ENCODE measurements at places on chromosomes 6 and 20.

DNA sequence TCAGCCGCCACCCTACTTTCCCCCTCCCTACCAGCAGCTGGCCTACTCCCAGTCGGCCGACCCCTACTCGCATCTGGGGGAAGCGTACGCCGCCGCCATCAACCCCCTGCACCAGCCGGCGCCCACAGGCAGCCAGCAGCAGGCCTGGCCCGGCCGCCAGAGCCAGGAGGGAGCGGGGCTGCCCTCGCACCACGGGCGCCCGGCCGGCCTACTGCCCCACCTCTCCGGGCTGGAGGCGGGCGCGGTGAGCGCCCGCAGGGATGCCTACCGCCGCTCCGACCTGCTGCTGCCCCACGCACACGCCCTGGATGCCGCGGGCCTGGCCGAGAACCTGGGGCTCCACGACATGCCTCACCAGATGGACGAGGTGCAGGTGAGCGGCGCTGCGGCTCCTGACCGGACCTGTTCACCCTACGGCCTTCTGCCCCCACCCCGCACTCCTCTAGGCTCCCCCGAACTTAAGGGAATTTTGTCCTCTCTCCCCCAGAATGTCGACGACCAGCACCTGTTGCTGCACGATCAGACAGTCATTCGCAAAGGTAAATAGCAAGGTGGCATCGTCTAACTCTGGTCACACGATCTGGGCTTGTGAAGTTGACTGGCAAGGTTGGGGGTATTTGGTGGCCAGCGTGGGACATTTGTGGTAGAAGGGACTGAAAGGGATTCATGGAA lies 2.3 kb downstream of the TFAP2C start:
- no peak for DNase-seq

DNA sequence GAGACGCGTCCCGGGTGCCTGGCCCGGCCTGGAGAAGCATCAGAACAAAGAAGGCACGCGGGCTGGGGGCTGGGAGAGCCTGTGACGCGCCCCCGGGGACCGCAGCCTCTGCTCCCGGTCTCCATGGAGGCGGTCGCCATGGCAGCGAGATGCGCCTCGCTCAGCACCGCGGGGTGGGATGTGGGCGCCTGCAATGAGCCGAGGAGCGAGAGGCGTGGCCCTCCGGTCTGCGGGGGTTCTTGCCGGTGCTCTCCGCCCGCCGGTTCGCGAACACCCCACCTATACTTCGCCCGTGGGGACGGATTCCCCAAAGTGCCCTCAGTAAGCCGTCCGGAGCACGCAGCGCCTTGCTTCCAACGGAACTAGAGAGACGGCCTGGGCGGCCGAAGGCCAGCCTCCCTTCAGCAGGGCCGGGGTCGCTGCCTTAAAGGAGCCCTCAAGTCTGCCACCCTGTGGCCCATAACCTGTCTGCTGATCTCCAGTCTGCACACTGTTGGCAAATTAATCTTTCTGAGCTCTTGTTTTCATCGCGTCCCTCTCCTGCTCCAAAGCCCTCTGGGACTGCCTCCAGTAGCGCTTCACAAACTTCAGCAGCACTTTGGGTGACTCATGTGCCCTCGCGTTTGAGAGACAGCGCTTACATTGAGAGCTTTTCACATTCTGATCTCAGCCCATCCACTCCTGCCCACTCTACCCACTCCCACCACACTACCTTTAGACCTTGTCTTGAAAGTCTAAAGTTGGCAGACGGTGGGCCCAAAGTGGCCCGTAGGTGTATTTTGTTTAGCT lies 983 bp upstream of the ADISSP start:
- DNase-seq = peak; percentile 80

GRCh38 chr20:6311841-6312655 lies 189.2 kb upstream of the FERMT1 start:
- DNase-seq = no peak

DNA sequence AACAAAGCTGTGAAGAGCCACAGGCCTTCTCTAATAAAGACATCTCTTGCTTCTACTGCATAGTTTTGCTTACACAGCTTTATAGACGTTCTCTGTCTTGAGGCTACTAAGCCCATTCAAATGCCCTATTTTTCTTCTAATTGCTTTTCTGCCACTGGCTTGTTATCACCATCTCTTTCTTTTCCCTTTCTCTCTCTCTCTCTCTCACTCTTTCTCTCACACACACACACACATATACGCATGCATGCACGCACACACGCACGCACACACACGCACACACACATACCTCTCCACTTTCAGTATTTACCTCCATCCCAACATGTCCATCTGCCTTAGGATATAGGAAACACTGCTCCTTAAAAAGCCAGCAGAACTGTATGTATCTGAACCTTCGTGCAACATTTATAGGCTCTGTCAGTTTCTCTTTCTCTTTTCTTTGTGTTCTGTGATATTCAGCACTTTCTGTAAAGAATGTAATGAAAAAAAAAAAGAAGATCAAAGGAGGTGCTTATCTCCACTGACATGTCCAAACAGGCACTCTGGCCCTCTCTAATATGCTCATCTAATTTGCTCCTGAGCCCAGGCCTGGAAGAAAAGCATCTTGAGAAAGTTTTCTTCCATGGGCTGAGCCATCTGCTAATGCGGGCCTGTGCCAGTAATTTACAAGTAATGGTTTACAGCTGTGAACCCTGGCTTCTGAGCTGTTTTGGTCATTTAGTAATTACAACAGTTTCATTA lies 1046.7 kb upstream of the MAP3K7 start:
- no peak for DNase-seq

GRCh38 chr20:63176427-63177133 lies 39.4 kb downstream of the YTHDF1 start:
- DNase-seq = no peak

DNA sequence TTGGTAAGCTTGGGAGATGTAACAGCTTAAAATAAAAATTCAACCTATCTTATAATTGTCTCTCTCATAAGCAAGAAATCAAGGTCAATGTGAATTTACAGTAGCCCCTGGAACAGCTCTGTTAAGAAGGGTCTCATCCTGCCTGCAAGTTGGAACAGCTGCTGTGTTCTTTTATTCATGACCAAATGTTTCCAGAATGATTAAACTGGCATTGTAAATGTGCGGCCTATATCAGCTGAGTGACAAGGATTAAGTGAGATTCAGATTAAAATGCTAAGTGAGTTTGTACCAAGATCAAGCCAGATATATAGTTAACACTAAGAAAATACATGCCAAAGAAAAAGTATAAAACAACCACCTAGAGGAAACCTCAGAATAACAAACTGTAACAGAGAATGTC lies 45.3 kb upstream of the NRSN1 start:
- no peak for DNase-seq

DNA sequence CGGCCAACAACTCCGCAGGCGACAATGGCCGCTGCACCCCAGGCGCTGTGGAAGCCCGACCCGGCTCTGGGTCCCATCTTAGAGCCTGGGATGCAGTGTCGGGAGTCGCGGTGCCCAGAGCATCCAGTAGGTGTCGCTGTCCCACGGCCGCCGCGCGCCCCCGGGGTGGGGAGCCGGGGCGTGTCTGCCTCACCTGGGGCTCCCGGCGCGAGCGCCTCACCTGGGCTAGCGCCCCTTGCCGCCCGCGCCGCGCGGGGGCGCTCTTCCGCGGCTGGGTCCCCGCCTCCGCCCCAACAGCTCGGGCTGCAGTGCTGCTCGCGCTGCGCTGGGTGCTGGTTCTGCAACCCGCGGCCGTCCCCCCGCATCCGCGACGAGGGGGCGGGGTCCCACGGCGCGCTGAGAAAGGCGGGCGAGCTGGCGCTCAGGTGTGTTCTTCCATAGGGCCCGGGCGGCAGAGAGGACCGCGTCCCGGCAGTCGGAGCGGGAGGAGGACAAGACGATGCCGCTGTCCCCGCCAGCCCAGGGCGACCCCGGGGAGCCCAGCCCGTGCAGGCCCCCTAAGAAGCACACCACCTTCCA lies at the start of gene CRYBG1:
Gene CRYBG1, plus strand, starts transcription at position 308 of the 579 bp plus-strand sequence. Its CDS starts 192 bp downstream, at position 500.
- DNase-seq = peak; percentile 29

- peak; percentile 40 for DNase-seq
These were observed 58.7 kb downstream of the VEGFA start for GRCh38 chr6:43828711-43829110.

GRCh38 chr20:48697845-48698491 lies 129.8 kb downstream of the PREX1 start:
- DNase-seq = no peak

DNA sequence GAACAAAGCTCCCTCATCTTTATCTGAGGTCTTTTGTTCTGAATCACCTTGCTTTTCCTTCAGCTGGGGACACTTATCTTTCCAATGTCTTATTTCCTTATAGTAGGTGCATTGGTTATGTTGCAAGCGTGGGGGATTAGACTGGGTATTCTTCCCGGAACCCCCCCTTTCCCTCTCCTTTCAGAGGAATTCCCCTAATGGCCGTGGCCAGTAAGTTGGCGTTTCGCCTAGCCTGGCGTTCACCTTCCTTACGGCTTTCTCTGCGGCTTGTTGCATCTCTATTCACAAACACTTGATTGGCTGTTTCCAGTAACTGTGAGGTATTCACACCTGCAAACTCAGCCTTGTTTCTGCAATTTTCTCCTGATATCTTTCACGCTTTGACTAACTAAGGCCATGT lies 32.8 kb upstream of the FABP7 start:
- DNase-seq = no peak

- no peak for DNase-seq
These were observed 193.4 kb downstream of the SYNDIG1 start for GRCh38 chr20:24662752-24663365.

GRCh38 chr20:8431538-8432434 lies 299.7 kb downstream of the PLCB1 start:
- no peak for DNase-seq

GRCh38 chr6:160421854-160422253 lies 73.7 kb downstream of the SLC22A3 start:
- no peak for DNase-seq

DNA sequence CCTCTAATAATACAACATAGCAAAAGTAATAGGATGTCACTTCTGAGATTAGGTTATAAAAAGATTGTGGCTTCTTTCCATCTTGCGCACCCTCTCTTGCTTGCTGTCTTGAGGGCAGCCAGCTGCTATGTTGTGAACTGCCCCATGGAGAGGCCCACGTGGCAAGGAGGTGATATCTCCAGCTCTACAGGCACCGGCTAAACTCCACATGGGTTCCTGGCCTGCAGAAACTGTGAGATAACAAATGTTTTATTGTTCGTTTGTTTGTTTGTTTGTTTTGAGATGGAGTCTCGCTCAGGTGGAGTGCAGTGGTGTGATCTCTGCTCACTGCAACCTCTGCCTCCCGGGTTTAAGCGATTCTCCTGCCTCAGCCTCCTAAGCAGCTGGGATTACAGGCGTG lies 38.0 kb downstream of the CD40 start:
- DNase-seq = no peak

GRCh38 chr20:50541606-50542041 lies 31.4 kb downstream of the PTPN1 start:
- no peak for DNase-seq

DNA sequence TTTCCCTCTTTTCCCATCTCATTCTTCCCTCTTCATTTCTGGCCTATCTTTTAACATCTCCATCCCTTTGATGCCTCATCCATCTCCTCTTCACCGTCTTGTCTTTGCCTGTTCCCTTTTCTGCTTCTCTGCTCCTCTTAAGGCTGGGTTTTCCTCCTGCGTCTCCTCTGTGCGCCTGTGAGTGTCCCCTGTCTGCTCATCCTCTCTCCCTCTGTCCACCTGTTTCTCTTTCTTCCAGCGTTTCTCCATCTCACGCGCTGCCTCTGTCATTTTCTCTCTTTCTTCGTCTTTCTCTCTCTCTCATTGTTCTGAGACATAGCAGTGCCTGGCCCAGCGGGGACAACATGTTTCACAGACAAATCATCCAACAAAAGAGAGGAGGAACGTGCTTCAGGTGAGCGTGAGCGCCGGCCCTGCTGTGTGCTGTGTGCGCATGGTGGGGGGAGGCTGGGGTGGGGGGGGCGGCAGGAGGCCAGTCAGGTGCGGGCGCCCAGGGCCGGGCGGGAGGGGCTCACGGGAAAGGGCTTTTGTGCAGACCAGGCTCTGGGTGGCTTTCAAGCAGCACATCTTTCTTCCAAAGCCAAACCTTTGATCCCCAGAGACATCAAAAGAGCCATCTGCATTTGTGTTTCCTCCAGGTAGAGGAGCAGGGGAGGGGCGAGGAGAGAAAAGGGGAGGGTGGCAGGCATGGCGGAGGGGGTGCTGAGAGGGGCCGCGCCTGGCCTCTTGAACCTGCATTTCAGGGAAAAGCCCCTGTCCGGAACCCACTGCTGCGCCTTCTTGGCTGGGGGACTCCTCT lies 121.3 kb downstream of the VEGFA start:
- no peak for DNase-seq

DNA sequence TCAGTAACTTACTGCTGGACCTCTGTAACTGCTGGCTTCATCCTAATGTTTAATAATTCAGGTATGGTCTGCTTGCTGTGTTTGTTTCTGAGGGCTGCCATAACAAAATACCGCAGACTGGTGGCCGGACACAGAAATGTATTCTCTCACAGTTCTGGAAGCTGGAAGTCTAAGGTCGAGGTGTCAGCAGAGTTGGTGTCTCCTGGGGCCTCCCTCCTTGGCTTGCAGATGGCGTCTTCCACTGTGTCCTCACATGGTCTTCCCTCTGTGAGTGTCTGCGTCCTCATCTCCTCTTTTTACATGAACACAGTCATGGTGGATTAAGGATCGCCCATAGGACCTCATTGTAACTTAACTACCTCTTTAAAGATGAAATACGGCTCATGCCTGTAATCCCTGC lies 389.7 kb upstream of the JARID2 start:
- DNase-seq = no peak

DNA sequence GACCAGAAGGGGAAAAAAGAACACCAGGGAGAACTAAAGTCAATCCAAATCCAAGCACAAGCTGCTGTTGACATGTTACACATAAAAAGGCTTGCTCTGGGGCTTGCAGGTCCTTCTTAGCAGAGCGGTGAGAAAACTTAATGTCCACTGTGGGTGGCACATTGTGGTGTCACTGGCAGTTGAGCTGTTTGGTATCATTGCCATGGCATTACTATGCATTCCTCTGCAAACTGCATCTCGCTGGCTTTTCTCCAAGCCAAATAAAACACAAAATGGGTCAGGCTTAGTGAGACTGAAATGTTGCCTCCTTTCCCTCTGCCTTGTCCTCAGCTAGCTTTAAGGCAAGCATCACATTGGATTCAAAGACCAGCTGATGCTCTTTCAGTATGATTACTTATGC lies 40.9 kb downstream of the LY86 start:
- DNase-seq = no peak

GRCh38 chr20:48187851-48188250 lies 402.6 kb upstream of the SULF2 start:
- DNase-seq = no peak

DNA sequence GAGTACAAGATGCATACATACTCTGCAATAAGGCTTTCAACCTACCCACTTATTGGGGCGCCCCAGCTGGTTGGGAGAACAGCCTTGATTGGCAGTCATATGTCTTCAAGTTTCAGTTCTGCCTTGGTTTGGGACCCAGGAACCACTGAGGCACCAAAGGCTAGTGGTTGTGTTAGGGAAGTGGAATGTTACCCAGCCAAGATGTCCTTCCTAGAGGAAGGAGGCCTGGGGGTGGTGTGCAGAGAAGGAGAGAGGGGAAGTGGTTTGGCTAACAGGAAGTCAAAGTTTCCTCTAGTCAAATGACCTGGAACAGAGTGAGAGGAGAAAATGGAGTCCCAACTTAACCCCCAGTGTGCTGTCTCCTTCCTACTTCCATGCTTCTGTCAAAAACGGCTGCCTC lies 59.4 kb downstream of the CD164 start:
- peak; percentile 49 for DNase-seq
